Activated CD8-positive, alpha-beta memory T cell treated with anti-CD3 and anti-CD28 coated beads for 48 hours (primary cell): ENCODE measurements at places on chromosomes 6 and 20.

GRCh38 chr20:19440660-19441527 is 228.5 kb downstream of the SLC24A3 start:
- DNase-seq = no peak

DNA sequence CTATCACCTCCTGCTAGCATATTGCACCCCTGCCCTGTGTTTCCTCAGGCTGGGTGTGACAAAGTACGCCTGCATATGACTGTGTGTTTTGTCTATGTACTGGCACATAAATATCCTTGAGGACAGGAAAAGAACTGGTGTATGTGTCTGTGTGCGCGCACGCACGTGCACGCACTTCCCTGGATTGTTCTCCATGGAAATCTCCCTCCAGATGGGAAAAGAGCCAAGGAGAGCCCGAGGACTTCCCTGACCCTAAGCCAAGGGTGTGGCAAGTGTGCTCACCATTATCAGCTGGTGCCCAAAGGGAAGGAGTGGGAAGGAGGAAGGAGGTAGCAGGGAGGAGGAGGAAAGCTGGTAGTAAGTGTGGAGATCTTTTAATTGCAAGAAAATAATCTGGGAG is 117.6 kb downstream of the HIVEP2 start:
- DNase-seq = no peak

DNA sequence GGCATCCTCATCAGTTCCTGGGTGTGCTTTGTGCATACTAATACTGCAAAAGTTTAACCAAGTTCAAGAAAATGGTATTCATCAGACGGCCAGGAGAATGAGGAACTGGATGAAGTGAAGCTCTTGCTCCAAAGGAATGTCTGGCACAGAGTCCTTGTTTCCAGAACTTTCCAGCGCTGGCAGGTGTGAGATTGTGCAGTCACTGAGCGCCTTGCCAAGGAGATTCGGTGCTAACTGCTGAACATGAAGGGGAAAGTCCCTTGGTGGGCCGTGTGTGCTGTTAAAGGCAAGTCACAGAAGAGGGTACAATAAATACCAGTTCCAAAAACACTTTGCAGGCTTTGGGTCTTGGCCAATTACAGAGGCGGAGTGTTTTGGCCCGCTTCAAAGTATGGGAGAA is 262.3 kb upstream of the SOX4 start:
- DNase-seq = no peak

- DNase-seq = no peak
Measured at GRCh38 chr6:121498481-121499276, 63.2 kb downstream of the GJA1 start.

GRCh38 chr20:50583442-50584150 is 73.4 kb downstream of the PTPN1 start:
- DNase-seq = no peak

- DNase-seq = no peak
Measured at GRCh38 chr20:4297127-4297826, 281.9 kb upstream of the RNF24 start.

DNA sequence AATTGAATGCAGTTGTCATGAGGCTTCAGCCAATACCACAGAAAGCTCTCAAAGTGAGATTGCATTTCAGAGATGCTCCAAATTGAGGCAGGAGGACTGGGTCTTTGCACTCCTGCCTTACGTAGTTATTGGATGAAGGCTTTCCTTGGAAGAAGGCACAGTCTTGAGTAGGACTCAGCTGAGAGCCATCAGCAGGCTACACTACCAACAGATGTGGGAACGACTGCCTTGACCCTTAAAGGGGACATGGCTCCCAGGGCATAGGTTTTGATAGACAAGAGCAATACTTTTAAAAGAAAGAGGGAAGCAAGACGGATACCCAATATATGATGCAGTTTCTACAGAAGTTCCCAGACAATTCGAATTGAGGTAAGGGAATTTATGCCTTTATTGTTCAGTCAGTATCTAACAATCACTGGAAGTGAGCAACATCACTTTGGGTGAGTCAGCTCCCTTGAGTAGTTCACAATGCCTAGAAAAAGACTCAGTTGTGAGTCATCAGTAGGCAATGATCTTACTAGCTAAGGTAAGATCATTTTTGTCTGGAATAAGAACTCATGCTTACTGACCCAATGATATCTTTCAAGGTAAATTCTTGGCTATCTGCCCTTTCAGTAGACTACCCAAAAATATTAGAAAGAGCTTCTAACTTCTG is 390.8 kb downstream of the GJA1 start:
- DNase-seq = no peak

DNA sequence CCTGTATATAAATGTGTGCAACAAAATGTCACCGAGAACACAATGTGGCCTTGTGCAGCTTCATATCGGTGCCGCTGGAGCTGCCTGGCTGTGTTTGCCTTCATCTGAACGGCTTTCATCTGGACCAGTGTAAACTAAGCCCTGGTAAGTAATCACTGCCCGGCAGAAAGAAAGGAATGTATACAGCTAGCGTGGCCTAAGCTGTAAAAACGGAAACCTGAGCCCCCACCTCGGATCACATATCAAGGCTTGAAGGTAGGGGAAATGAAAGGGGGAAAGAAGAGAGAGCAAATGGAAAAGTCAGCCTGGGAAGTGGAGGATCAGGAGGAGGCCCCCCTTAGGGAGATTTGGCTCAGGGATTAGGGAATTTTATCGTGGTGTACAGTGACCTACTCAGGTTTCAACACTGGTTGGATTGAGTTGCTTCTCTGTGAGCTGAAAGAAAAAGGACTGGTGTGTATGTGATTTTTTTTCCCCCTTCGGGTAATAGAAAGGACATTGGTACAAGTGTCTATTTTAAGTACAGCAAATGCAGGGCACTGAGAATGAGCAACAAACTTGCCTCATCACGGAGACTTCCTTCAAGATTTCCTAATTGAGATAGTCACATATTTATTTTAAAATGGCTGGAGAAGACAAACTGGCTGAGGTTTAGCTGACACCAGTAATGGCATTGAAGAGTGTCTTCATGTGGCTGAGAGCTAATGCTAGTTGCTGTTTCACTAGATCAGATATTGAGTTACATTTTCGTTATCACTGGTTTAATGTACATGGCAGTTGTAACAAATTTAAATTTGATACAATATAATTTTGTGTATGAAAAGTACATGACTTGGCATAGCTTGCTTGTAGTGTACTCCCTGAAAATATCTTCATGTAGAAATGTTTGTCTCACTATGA is 3.5 kb downstream of the SOBP start:
- DNase-seq = no peak

DNA sequence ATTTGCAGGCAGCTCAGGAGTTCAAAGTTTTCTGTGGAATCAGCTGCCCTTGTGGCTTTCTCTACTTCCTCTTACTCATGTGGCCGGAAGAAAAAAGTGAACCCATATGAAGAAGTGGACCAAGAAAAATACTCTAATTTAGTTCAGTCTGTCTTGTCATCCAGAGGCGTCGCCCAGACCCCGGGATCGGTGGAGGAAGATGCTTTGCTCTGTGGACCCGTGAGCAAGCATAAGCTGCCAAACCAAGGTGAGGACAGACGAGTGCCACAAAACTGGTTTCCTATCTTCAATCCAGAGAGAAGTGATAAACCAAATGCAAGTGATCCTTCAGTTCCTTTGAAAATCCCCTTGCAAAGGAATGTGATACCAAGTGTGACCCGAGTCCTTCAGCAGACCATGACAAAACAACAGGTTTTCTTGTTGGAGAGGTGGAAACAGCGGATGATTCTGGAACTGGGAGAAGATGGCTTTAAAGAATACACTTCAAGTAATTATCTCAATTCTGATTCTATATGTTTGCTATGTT is 1.1 kb downstream of the MGME1 start:
- no peak for DNase-seq

- no peak for DNase-seq
Measured at GRCh38 chr6:160260803-160261450, 2.3 kb upstream of the SLC22A2 start.
